ENCODE measurements at places on chromosomes 4 and X. TPM values are rescaled to one million over a fixed set of nuclear protein-coding genes. Genes with fewer than 3 reads are reported as not detected.

GRCh38 chrX:43505769-43506168, 150.3 kb upstream of the MAOA start:
- DNase-seq = no peak

DNA sequence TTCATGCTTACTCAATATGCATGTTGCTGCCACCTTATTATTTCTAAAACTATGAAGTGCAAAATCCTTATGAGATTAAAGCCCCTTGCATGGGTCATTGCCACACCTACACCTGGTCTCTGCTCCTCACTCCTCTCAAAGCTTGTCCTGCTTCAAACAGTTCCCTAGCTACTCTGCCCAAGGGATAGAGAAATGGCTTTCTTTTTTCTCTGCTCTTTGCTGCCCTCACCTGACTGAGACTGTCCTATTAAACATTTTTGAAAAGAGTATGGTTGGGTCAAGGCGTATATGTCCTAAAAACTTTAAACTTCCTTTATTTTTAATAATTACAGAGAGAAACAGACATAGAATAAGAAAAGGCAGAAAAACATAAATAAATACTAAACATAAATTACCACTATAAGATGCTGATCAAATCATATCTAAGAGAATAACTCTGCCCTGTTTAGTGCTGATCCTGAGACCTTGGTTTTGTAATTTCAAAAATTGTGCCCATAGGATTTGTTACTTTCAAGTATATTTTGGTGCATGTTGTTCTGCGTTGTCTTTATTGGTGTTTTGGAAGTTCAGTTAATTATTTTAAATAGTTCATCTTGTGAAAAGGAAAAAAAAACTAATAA, 704.9 kb upstream of the PABPC4L start:
- no peak for DNase-seq

DNA sequence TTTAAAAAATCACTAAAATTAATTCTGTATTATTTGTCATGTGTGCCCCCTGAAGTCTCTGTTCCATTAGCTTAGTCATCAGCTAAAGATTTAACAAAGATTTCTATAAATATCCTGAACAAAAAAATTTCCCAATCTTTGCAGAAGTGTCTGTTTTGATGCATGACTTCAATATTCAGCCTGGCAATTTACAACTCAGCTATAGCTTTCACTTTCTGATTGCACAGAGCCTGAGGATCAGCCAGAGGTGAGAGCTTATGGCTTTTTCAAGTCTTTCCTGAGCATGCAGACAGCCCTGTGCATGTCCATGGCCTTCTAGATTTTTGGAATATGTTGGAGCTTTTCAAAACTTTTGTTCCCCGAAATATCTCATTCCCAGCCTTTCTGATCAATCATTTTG, 420.1 kb downstream of the ZNF674 start:
- DNase-seq = no peak

DNA sequence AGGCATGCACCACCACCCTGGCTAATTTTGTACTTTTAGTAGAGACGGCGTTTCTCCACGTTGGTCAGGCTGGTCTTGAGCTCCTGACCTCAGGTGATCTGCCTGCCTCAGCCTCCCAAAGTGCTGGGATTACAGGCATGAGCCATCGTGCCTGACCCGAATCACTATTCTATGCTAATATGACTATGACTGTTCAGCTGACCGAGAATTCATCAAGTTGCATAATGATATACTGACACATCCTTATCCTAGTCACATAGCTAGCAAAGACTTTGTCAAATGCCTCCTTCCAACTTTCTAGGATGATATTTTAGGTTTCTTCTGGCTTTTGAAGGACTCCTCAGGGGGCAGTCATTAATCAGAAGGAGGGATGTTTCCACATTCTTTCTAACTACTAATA, 4.8 kb upstream of the GPM6B start:
- no peak for DNase-seq

DNA sequence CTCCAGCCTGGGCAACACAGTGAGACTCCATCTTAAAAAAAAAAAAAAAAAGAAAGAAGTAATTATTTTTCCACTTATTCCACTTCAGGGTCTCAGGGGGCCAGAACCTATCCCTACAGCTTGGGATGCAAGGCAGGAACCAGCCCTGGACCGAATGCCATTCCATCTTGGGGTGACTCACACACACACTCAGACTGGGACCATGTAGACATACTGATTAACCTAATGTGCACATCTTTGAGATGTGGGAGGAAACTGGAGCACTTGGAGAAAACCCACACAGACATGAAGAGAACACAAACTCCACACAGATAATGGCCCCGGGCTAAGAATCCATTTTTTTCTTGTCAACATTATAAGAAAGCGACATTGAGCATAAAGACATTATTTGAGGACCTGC, 132.5 kb downstream of the PTTG2 start:
- DNase-seq = no peak

The TEC gene
- 2.3 TPM for total RNA-seq

The MUC7 gene
- not detected for total RNA-seq

The EDA2R gene
- not detected for total RNA-seq

The MYL5 gene
- total RNA-seq = not detected

The DCHS2 gene
- 15.9 TPM for total RNA-seq

Measured in uterus (tissue), 4 donors.